Testis (tissue), 5 donors: ENCODE measurements at places on chromosomes 12 and 14.

GRCh38 chr14:88227693-88228092, 95.4 kb downstream of the KCNK10 start:
- no peak for DNase-seq

GRCh38 chr12:82973592-82973991, 286.9 kb downstream of the TMTC2 start:
- no peak for DNase-seq

DNA sequence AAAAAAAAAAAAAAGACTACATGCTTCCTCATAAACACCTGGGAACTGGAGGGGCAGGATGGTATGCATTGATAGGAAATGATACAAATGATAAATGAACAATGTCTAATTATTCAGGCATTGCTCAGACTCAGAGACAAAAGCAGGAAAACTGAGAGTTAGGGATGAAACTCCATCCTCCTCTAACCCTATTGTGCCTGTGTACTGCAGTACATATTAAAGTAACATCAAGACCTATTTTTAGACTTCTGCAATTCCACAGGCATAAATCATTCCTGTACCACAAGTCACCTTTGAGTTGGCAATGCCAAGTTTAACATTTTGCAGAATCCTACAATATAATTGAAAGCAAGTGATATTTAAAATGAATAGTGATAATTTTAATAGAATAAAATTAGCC, 156.5 kb upstream of the USP15 start:
- no peak for DNase-seq

- no peak for DNase-seq
Measured at GRCh38 chr12:5123921-5124320, 80.2 kb downstream of the KCNA5 start.

- no peak for DNase-seq
Measured at GRCh38 chr12:38886064-38886463, 19.3 kb downstream of the CPNE8 start.

DNA sequence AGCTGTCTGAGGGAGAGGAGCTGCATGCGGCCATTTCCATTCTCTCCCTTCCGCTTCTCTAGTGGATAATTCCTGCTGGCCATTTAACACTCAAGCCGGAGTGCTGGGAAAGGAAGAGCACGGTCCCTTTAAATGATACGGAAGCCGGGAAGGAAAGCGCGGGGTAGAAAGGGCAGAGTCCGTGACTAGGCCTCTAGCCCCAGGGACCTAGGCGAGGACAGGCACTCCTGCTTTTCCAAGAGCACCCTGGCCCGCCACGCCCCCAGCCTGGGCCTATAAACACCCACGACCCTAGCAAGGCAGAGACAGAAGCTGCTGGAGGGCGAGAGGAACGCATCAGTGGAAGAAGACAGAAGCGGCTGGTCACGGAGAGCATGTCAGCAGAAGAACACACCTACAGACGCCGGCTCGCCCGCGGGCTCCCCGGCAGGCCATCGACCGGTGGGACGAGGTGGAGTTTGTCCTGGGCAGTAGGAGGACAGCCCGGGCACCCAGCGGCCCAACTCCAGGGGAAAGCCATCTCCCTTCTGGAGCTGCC, 1206.6 kb upstream of the TMEM132C start:
- DNase-seq, result peak; percentile 65

DNA sequence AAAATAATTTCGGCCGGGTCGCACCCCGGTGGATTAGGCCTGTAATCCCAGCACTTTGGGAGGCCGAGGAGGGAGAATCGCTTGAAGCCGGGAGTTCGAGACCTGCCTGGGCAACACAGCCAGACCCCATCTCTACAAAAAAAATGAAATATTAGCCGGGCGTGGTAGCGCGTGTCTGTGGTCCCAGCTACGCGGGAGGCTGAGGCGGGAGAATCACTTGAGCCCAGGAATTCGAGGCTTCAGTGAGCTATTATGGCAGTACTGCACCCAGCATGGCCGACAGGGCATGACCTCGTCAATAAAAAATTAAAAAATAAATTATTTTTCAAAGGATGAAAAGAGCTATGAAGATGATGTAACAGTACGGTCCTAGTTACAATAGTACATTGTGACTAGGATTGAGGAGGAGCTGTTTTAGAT, 523 bp downstream of the GTF2H3 start:
- no peak for DNase-seq

DNA sequence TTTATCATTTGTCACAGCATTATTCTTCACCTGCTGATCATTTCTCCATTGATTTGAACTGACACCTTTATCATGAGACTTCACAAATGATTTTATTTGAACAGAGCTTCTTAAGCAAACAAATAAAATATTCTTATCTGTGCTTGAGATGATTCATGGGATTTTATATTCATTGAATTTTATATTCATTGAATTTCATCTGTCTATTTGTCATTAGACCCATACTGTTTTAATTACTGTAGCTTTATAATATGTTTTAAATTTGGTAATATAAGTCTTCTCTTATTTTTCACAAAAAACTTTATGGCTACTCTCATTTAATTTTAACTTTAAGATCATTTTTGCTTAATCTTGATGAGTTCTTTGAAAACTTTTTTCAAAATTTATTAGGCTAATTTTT, 777.4 kb upstream of the TBX3 start:
- DNase-seq, result no peak

DNA sequence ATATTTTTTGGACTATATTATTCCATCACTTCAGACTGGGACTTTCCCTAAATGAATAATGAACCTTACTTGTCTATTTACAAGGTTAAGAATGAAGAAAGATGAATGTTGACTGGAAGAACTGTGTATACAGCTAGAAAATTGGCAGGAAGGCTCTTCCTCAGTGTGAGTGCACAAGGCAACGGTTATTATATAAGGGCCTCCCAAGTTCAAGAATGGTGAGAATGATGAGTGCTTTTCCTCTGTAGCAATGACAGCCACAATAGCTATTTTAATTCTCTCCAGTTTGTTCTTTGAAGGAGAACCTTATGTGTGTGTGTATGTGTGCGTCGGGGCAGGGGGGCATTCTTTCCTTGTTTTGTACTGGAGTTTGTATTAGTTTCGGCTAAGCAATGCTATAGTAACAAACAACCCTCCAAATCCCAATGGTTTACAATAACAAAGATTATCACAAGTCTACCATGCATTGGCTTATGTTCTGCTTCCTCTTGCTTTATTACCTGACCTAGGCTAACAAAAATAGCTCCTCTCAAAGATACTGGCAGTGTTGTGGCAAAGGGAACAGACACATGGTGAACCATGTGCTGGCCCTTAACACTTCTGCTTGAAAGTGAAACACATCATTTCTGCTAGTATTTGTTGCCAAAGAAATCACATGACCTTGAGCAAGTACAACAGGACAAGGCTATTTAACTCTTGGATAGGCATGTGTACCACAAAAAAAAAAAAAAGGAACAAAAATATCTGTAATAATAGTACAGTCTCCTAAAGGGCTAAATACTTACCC, 139.5 kb downstream of the RMST start:
- DNase-seq, result no peak

- DNase-seq, result no peak
Measured at GRCh38 chr12:10293570-10294227, 14.0 kb upstream of the KLRD1 start.

- no peak for DNase-seq
Measured at GRCh38 chr12:52148464-52149181, 43.2 kb downstream of the KRT80 start.

GRCh38 chr12:6181583-6182278, 18.5 kb upstream of the CD9 start:
- DNase-seq, result no peak
